ENCODE measurements at places on chromosomes 12 and 14.
A peak's percentile ranks its signal among the peaks of the same experiment; 100 is the strongest.

GRCh38 chr12:68042212-68042699 is 53.0 kb downstream of the IFNG-AS1 start:
- no peak for DNase-seq

- DNase-seq, result no peak
Observed at GRCh38 chr12:52183971-52184370, 7.8 kb downstream of the KRT80 start.

GRCh38 chr12:104519190-104520019 is 62.7 kb downstream of the CHST11 start:
- no peak for DNase-seq

- DNase-seq, result no peak
Observed at GRCh38 chr12:133165776-133166175, 15.5 kb upstream of the ZNF268 start.

DNA sequence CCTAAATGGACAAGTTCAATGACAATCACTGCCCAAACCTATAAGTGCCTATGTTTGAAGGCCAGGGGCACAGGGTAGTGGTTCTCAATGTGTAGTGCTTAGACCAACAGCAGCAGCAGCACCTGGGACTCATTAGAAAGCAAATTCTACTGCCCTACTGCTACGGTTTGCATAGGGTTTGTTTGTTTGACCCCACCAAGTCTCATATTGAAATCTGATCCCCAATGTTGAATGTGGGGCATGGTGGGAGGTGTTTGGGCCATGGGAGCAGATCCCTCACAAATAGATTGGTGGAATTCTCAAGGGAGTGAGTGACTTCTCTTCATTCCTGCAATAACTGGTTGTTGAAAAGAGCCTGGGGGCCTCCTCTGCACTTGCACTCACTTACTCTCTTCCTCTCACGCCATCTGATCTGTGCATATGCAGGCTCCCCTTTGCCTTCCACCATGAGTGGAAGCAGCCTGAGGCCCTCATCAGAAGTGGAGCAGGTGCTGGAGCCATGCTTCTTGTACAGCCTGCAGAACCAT is 39.5 kb downstream of the PPM1H start:
- DNase-seq, result no peak

DNA sequence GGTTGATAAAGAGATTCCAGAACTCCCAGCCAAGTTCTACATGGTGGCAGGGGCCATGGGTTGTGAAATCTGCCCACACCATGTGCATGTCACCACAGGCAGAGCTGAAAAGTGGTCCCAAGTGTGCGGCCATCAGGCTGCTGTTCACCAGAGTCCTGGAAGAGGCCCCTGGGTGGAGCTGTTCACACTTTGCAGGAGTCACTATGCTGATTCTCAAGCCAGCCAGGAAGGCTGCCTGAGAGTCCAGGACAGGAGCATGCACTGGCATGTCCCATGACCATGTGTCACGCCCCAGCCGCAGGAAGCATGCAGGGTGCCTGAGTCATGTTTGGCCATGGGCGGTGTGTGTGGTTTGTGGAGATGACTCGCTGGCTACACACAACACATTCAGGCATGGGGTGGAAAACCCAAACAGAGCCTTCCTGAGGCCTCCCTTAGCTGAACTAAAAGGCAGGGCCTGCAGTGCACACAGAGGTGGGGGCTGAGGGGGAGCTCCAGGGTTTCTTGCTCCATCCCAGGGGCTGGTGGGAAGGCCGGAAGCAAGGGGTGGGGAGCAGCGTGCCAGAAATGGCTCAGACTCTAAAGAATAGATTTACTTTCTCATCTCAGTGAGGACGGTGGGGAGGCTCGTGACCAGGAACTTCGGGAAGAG is 19.4 kb downstream of the ABCB9 start:
- DNase-seq, result peak; percentile 24

DNA sequence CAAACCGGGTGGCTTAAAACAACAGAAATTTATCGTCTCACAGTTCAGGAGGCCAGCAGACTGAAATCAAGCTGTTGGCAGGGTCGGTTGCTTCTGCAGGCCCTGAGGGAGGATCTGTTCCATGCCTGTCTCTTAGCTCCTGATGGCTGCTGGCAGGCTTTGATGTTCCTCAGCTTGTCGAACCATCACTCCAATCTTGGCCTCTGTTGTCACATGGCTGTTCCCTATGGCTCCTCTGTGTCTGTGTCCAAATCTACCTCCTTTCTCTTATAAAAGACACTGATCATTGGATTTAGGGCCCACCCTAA is 14.0 kb downstream of the NFATC4 start:
- DNase-seq, result no peak

DNA sequence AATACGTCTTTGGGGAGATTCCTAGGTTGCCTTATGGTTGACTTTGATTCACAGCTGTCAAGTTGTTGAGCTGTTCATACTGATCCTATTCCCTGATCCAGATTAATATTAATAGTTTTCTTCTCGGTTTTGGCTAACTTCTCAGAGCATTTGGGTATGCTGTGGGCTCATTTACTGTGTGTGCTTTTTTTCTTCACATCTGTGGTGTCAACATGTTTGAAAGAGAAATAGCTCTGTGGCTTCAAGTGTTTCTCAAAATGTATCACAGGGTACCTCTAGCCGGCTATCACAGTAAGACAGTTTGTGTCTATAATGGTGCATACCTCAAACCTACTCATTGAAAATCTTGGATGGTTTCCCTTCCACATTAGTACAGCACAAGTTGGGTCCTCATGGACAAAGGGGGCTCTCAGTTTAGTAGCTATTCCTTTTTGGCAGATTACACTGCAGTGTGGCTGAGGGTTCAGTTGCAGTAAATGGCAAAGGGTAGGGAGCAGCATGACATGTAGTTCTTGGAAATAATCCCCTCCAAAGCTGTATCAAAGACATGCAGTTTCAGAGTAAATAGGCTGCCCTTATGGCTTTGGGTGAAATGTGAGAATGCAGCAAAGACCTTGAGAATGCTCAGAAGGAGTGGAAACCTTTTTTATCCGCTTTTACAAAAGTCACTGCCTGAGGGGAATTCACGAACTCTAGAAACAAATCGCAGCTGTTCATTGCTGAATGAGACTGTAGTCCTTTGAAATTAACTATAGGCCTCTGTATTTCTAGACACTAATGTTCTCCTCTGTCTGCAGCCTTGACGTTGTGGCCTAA is 102.4 kb upstream of the ATF1 start:
- DNase-seq, result no peak

DNA sequence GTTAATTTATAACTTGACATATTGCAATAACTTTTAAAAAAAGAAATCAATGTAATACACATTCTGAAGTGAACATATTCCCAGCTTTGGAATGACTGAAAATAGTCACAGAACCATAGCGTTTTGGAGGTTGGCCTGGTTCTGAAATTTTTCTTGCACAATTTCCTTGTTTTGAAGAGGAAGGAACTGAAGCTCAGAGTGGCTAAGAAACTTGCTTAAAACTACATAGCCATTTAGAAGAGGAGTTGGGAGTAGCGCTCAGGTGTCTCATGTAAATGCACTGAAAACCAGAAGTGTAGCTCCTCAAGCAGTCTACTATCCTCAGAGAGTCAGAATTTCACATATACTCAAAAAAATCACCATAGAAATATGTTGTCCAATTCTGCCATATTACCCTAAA is 41.2 kb downstream of the SLC38A1 start:
- DNase-seq, result no peak

GRCh38 chr12:30100741-30101140 is 317.0 kb upstream of the TMTC1 start:
- DNase-seq, result no peak

DNA sequence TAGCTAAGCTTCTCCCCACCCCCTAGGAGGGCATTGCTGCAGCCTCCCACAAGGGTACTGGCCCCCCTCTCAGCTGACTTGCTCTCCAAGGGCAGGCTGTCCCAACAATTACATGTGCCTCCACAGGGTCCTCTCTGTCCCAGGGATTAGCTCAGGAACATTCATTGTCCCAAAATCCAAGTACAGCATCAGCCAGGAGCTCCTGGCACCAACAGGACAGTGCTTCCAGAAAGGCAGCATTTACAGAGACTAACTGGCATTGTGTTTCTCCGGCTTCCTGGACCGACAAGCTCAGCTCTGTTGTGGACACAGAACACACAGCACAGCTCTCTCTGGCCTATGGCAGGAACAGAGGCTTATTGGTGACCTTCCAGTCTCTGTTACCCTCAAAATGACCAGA is 21.7 kb downstream of the ABCD4 start:
- DNase-seq, result no peak

GRCh38 chr14:31283578-31284252 is 76.1 kb upstream of the HECTD1 start:
- DNase-seq, result no peak

- DNase-seq, result no peak
Observed at GRCh38 chr12:56391721-56392120, 29.1 kb upstream of the APOF start.

DNA sequence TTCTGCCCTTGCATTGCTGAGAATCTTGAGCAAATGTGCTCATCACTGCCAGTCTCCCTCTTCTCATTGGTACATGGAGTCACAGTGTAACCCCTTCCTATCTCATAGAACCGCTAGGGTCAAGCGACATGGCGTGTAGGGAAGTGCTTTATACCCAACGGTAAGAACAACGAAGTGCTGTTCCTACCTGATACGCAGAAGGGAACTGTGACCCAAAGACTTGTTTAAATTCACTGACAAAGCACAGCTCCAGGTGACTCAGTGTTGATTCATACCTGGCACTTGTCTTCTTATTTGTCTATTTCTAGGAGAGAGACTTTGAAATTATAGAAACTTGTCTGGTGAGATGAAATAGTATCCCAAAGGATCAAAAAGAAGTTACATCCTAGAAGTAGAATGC is 53.7 kb downstream of the FBXL14 start:
- no peak for DNase-seq

- no peak for DNase-seq
Observed at GRCh38 chr12:122309564-122310121, 43.3 kb upstream of the VPS33A start.

GRCh38 chr14:23168246-23168645 is 15.2 kb downstream of the SLC7A8 start:
- no peak for DNase-seq

- no peak for DNase-seq
Observed at GRCh38 chr12:125919856-125920470, 854.7 kb downstream of the AACS start.

- DNase-seq, result peak; percentile 27
Observed at GRCh38 chr14:99628887-99629618, 15.9 kb upstream of the HHIPL1 start.

DNA sequence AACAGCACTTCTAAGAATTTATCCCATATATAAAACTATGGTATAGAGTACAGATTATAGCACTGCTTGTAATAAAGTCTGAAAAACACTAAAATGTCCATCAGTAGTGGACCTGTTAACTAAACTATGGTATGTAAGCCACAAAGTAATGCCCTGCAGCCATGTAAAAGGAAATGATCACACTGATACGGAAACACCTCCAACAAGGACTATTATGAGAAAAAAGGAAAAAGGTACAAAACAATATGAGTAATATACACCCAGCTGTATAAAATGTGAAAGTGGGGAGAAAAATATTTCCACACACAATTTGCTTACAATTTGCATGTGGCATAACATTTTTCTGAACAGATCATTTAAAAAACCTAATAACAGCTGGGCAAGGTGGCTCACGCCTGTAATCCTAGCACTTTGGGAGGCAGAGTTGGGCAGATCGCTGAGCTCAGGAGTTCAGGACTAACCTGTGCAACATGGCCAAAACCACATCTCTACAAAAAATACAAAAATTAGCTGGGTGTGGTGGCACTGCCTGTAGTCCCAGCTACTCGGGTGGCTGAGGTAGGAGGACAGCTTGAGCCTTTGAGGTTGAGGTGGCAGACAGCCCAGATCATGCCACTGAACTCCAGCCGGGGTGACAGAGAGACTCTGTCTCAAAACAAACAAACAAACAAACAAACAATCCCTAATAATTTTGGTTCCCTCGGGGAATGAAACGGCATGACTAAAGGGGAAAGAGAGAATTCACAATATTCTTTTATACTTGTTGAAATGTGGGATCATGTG is 250.5 kb downstream of the MED13L start:
- no peak for DNase-seq

- DNase-seq, result no peak
Observed at GRCh38 chr12:20053782-20054181, 314.6 kb upstream of the PDE3A start.

DNA sequence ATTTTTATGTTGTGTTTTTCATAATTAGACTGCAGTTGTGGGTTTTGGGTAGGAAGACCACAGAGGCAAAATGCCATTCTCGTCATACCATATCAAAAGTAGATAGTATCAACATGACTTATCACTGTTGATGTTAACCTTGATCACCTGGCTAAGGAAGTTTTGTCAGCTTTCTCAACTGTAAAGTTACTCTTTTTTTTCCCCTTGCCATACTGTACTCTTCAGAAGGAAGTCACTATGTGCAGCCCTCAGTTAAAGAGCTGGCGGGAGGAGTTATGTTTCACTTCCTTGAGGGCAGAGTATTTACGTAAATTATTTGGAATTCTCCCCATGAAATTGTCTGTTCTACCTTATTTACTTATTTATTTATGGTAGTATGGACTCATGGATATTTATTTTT is 78.7 kb downstream of the PRORP start:
- no peak for DNase-seq

DNA sequence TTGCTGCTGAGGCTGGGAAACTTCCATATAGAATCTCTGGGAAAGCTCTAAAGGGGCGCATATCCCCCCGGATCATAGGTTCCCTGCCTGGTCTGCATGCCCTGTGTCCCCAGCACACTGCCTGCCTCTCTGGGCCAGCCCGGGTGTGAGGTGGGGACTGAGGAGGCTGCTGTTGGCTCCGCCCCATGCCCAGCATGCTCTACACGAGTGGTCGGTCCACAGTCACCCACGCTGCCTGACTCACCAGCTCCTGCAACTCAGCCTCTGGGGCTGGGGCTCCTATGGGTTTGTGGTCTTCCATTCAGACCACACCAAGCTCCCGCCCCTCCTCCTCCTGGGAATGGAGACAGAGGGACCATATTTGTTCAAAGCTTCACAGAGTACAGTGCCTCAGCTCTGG is 88.5 kb upstream of the ANO2 start:
- DNase-seq, result no peak

- no peak for DNase-seq
Observed at GRCh38 chr12:12127304-12127703, 56.6 kb downstream of the BCL2L14 start.

- DNase-seq, result no peak
Observed at GRCh38 chr12:100024974-100025555, 40.3 kb upstream of the ANKS1B start.

DNA sequence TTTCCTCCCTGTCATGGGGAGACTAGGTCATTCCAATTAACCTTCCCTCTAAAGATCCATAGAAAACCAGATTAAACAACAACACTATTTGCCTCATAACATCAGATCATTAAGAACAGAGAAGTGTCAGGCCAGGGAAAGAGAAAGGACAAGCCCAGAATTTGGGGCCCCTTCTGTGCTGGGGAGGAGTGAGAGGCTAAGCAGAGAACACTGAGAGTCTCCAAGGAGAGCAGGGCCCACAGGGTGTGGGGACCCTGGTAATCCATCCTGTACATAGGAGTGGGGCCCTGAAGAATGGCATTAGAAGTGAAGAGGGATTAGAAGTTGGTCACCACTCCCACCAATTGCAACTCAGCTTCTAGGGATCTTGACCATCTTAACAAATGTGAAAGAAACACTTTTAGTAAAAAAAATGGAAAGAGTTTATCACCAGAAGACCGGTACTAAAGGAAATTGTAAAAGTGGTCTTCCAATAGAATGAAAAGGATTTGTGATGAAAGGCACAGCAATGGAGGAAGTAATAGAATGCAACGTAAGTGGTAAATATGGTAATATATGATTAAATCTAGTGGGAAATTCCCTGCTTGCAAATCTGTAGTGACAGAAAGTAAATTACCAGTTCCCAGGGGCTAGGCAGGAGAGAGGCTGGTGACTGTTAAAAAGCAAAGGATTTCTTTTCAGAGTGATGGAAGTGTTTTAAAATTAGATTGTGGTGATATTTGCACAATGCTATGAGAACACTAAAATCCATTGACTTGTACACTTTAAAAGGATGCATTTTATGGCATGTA is 14.0 kb upstream of the TMTC1 start:
- no peak for DNase-seq

All from activated CD4-positive, CD25-positive, alpha-beta regulatory T cell (primary cell).